ENCODE measurements at places on chromosomes 6 and 20. TPM values are rescaled to one million over a fixed set of nuclear protein-coding genes. Genes with fewer than 3 reads are reported as not detected.
A peak's percentile ranks its signal among the peaks of the same experiment; 100 is the strongest.

SYCP2 gene
- total RNA-seq: 5.3 TPM

GSTA3 gene
- total RNA-seq: not detected

DNA sequence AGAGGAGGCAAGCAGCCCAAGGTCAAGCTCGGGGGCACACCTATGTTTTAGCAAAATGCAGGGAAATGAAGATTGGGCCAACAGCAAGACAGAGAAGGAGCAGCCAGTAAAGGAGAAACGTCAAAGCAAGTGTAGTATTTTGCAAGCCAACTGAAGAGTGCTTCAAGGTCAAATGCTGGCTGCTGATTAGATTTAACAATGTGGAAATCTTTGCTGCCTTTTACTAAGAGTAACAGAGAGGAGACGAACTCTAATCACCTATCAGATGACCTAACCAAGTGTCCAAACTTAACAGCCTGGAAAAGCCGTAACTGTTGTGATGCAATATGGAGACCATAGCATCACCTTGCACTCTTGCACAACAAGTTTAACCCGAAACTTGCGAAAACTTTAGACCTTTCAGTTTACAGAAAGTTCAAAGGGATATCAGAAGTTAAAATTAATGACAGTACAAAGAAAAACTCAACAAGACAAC is 30.4 kb downstream of the AKIRIN2 start:
- no peak for DNase-seq
- H3K4me3 ChIP-seq: no peak overlapping the region
- no peaks in the 10 kb centered on the region for H3K27me3 ChIP-seq
- H3K27ac ChIP-seq: peak overlapping the region; percentile 84
- H3K36me3 ChIP-seq: peaks cover 8% of the 10 kb centered on the region

GRCh38 chr6:38262026-38262425 is 377.7 kb downstream of the BTBD9 start:
- H3K27ac ChIP-seq: peak overlapping the region; percentile 67
- DNase-seq: no peak
- H3K4me3 ChIP-seq: no peak overlapping the region

RIPPLY2 gene
- total RNA-seq: not detected

KIAA1755 gene
- total RNA-seq: not detected

ZNF334 gene
- 0.27 TPM for total RNA-seq

DNA sequence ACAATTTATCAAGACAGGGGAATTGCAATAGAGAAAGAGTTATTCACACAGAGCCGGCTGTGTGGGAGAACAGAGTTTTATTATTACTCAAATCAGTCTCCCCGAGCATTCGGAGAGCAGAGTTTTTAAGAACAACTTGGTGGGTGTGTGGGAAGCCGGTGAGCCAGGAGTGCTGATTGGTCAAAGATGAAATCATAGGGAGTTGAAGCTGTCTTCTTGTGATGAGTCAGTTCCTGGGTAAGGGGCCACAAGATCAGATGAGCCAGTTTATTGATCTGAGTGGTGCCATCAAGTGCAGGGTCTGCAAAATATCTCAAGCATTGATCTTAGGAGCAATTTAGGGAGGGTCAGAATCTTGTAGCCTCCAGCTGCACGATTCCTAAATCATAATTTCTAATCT is 50.0 kb upstream of the ECI2 start:
- peaks cover 3% of the 10 kb centered on the region for H3K4me1 ChIP-seq
- DNase-seq: no peak
- peaks cover 2% of the 10 kb centered on the region for H3K36me3 ChIP-seq
- H3K4me3 ChIP-seq: no peak overlapping the region
